ENCODE measurements at places on chromosomes 3 and 15. TPM values are rescaled to one million over a fixed set of nuclear protein-coding genes. Genes with fewer than 3 reads are reported as not detected.
A peak's percentile ranks its signal among the peaks of the same experiment; 100 is the strongest.

The OXSM gene
- total RNA-seq: 10.0 TPM

The STRIT1 gene
- not detected for total RNA-seq

The DUOX1 gene
- total RNA-seq: 1.7 TPM

The ISLR2 gene
- 1.7 TPM for total RNA-seq

The BLM gene
- total RNA-seq: 7.2 TPM

The LEKR1 gene
- 3.5 TPM for total RNA-seq

The IQCF5 gene
- total RNA-seq: not detected

The PAK6 gene
- total RNA-seq: 0.98 TPM

The RHOV gene
- total RNA-seq: 1.6 TPM

The COL6A5 gene
- not detected for total RNA-seq

The FEZF2 gene
- not detected for total RNA-seq

The PROS1 gene
- 6.7 TPM for total RNA-seq

The GPR15 gene
- total RNA-seq: 11.5 TPM

The IRAK2 gene
- 3.2 TPM for total RNA-seq

- no peak for DNase-seq
Observed at GRCh38 chr15:45884755-45885445, 250.1 kb downstream of the SQOR start.

- DNase-seq: no peak
Observed at GRCh38 chr3:49534581-49535441, 19.5 kb upstream of the BSN start.

- no peak for DNase-seq
Observed at GRCh38 chr3:61371123-61371522, 119.9 kb upstream of the FHIT start.

DNA sequence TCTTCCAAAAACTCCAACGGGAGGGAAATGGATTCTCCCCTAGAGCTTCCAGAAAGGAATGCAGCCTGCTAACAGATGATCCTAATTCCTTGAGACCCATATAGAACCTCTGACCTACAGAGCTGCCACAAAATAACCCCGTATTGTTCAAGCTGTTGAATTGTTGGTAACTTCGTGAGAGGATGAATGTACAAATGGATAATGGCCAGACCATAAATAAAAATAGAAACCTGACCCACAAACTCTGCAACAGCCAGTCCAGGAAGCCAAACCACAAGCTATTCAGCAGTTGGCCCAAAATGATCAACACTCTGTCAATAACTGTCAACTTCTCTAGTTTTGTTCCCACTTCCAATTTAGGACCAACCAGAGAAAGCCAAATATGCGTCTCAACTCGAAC lies 414.0 kb upstream of the ZNF717 start:
- no peak for DNase-seq

- DNase-seq: no peak
Observed at GRCh38 chr3:66638717-66639116, 137.9 kb upstream of the LRIG1 start.

- DNase-seq: no peak
Observed at GRCh38 chr3:196444500-196444894, 12.3 kb upstream of the UBXN7 start.

DNA sequence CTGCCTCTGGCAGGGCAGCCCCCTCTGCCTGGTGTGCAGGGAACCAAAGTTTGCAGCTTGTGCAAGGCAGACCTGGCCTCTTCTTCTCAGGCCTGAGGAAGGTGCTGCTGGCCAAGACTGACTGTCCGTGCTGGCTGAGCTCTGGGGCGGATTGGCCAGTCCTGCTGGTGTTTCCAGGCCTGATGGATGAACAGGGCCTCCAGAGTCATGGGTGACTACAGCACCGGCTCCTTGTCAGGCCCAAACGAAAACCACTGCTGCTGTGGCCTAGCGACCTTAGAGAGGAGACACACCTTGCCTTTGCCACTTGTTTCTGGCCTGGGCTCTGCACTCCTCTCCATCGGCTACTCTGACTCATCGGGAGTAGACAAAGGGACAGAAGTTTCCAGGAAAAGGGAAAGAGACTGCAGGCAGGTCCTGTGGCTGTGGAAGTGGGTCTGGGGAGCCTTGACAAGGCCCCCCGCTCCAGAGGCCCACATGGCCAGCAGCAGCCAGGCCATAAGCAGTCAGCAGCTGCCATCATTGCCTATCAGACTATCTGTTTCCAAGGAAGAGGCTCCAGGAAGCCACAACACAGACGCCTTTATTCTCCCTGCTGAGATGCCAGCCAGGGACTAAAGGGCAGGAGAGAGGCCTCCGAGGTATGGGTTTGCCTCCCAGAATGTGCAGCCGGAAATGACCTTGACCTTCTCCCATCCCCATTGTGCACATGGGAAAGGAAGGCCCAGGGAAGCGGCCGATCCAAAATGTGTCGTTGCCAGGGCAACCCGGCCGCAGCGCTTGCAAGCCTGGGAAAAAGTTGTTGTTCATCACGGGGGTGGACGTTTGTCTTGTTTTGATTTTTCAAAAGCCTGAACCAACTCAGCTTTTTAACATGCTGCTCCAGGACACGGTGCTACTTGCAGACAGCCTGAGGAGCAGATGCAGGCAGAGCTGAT lies 160.5 kb downstream of the CHSY1 start:
- DNase-seq: no peak

DNA sequence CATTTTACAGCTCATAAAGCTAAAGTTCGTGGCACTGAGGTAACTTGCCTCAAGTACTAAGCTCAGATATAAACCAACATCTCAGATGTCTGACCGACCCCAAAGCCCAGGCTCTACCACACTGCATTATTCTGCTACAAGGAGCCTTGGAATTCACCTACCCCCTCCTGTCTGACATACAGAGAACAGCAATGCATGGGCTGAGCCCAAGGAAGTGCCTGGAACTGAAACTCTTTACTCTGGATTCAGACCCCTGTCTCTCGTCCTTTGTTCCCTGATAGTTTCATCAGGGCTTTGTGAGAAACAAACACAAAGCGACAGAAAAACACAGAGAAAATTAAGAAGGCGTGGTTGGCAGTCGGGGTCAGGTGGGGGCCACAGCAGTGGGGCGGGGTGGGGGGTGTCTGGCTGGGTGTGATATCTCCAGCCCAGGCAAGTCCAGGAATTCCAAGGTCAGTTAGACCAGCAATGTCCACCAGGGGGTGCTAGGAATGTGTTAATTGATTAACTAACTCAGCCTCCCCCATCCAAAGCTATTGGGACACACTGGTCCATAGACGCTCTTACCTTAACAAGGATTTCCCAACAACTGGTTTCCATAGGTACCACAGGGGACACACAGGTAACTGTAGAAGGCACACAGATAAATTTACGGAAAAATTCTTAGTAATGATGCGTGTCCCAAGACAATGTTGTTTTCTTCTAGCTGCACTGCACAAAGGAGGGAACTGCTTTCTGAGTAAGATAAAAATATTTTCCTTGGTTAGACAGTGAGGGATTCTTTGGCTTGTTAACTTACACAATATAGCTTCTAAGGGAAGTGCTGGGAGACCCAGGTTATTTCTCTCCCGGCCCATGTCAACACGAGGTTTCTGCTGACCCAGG lies 18.8 kb upstream of the SSUH2 start:
- no peak for DNase-seq

DNA sequence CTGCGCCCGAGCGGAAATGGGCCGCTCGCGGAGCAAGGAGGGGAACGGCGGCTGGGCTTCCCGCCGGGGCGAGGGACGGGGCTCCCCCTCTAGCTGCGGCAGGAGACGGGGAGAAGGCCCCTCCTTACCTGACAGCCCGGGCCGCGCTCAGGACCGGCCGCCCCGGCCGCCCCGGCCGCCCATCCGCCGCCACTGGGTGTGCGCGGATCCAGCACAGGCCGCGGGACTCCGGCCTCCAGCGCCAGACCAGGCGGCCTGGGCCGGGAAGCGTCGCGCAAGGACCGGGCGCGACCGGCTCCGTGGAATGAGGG lies 296 bp downstream of the TPRA1 start:
- DNase-seq: peak; percentile 71

GRCh38 chr15:93265111-93265556 lies 176.1 kb upstream of the RGMA start:
- DNase-seq: no peak

DNA sequence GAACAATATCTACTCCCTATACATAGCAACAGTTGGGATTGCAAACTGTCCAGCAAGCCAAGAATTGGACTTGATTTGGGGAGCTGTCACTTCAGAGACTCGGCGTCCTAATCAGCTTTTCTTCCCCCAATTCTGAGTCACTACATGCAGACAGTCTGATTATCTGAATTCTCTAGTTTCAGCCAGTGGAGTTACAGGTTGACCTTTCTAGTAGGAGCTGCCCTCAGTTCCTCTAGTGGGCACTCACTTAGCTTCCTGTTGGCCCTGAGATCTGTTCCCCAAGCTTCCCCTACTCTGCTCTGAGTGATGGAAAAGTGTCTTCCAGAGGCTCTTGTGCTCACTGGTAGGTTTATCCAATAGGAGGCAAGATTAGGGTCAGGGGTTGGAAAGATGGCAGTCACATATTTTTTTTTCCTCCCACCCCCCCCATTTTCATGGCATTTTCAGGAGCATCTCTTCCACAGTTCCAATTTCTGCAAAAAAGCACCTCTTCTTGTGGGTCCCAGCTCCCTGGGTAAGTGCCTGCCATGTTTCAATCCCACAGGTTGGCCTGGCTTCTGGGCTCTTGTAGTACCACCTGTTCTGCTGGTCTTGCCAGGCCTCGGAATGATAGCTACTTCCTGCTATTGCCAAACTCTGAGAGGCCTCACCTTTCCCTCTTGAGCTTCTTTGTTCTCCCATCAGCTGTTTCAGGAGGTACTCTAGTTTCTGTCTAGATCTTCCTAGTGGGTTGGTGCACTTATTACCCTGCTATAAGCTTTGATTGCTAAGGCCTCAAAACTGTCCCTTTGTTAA lies 182.2 kb downstream of the RAP2B start:
- no peak for DNase-seq

DNA sequence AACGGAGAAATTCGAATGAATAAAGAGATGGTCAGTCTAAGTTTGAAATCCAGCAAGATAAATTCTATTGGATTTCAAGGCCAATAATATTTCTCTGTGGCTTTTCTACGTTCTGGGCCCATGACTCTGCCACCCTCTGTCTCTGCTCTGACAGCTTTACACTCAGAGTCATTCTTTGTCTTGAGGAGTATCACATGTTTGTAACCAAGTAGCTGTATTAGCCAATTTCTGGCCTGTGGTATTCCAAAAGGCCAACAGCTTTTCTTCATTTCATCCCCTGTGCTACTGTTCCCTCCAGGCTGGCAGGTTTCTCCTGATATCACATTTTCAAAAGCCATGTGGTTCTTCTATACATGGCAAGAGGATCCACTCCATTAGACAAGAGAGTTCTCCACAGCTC lies 324.1 kb upstream of the CNTN4 start:
- no peak for DNase-seq

GRCh38 chr3:38649500-38650247 lies at the start of gene SCN5A:
Gene SCN5A (minus strand): TSS chr3:38649687. CDS start chr3:38633307, 16,380 bp downstream.
- peak; percentile 48 for DNase-seq

DNA sequence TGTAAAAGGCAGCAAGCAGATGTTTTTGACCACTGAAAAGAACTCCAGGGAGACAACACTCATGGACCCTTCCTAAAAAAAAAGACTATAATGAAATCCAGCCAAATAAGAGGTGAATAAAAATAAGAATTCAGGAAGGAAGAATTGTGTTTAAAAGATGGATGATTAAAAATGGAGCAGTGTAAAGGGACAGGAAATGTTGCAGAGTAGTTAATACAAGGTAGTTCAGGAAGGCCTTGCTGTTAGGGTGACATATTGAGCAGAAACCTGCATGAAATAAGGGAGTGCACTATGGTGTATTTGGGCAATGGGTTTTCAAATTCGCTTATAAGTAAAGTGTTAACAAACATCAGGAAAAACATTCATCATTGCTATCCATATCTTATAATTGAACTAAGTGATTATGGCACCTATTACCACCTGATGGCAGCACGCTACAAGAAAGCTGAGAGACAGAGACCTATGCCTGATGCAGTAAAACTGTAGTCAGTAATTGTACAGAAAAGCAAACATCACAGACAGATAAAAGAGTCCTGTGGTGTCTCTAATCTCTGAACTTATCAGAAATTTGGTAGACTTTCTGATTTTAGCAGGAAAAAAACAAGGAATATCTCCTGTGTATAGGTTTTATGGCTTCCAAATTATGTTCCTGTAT lies 5.8 kb upstream of the DBR1 start:
- DNase-seq: no peak

DNA sequence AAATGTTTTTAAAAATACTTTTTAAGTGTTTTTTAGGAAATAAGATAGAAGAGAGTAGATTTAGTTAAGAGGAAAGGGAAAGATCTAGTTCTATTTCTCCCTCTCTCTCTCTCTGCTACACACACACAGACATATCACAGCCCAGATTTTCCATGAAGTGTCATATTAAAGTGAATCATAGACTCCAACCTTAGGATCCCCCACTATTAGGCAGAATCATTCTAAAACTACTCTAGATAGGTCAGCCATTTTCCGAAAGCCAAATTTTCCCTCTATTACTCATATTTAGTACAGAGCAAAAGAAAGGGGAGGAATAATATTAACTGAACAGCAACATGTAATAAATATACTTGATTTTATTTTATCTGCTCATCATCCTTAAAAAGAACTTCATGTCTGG lies 45.1 kb upstream of the RSL24D1 start:
- DNase-seq: no peak

DNA sequence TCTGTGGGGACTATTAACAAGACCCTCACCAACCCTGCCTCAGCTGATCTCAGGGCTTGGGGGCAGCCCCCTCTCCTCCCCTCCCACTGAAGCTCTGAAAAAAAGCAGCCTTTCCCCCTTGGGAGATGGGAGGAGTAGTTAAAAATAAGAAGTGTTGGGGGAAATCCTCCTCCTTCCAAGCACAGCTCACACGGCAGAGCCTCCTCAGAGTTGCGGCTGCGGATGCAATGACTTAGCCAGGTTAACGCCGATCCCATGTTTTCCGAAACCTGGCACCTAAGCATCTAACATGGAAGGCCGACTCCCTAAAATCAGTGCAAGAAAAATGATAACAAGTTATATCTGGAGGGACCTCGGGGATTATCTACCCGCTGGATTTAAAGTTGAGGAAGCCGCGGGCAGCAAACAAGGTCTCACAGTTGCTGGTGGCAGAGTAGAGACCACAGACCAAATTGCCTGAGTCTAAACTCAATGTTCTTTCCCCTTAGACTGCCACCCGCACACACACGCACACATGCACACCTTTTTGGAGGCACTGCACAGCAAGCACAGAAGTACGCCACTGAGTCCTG lies 1.1 kb upstream of the TPM1 start:
- DNase-seq: no peak

- no peak for DNase-seq
Observed at GRCh38 chr15:29435811-29436210, 166.2 kb upstream of the NSMCE3 start.

GRCh38 chr3:177878192-177878591 lies 658.0 kb upstream of the KCNMB2 start:
- no peak for DNase-seq
